NCI-H2081 (cell line): ENCODE measurements at places on chromosomes 16 and 17.

- no peak for DNase-seq
These were observed 47.5 kb downstream of the OR1D5 start for GRCh38 chr17:3015890-3016289.

GRCh38 chr17:72926171-72926570 lies 166.3 kb downstream of the SLC39A11 start:
- no peak for DNase-seq

DNA sequence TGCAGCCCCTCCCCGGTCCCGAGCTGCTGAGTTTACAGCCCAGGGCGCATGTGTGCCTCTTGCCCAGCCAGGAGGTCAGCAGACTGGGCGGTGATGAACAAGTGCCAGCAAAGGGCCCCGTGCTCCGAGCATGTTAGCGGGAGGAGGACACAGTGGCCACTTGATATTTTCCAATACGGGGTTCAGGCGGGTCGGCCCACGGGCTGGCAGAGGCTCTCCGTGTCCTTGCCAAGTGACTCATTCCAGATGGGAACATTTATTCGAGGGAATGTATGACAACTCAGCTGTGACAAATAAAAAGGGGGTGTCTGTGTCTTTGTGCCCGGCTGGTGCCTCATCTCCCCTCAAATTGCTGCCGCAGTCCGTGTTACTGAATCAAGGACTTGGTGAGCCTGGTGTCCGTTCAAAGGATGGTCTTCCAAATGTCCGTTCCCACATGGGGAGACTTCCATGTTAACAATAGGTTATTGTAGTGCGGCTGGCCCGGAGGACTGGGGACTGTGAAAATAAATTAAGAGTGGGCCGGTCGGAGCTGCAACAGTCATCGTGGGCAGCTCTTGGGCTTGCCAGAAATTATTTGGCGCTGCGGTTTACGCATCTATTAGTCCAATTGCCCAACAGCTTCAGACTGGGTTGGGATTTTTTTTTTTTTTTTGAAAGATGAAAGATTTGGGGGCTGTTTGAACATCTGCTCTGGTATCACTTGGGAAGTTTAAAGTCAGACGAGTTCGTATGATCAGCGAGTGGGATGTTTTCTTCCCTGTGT lies 174.0 kb upstream of the CIBAR2 start:
- DNase-seq = no peak

GRCh38 chr16:23080329-23080728 lies 68.9 kb downstream of the USP31 start:
- no peak for DNase-seq

DNA sequence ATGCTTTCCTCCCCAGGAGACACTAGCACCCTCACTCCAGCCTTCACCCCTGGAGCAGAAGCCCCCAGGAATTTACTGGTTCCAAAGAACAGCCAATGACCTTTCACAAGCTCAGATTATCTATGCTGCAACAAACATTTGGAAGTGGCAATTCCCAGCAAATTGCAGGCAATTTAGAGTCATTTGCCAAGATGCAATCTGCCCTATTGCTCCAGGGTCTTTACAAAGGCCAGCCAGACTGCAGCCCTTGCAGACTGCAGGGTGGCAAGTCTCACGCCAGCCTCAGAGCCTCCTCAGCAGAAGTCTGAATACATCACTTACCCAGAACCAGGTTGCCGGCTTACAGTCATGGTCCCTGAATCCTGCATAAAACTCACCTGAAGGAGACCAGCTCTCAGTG lies 21.8 kb downstream of the AXIN1 start:
- no peak for DNase-seq

- DNase-seq = no peak
These were observed 119.5 kb upstream of the TNRC6C start for GRCh38 chr17:77838748-77839697.

GRCh38 chr17:27545562-27546229 lies 85.3 kb upstream of the LGALS9 start:
- no peak for DNase-seq

- DNase-seq = no peak
These were observed 15.5 kb downstream of the GFOD2 start for GRCh38 chr16:67703626-67704025.

GRCh38 chr16:20928774-20929411 lies 28.3 kb downstream of the LYRM1 start:
- no peak for DNase-seq

DNA sequence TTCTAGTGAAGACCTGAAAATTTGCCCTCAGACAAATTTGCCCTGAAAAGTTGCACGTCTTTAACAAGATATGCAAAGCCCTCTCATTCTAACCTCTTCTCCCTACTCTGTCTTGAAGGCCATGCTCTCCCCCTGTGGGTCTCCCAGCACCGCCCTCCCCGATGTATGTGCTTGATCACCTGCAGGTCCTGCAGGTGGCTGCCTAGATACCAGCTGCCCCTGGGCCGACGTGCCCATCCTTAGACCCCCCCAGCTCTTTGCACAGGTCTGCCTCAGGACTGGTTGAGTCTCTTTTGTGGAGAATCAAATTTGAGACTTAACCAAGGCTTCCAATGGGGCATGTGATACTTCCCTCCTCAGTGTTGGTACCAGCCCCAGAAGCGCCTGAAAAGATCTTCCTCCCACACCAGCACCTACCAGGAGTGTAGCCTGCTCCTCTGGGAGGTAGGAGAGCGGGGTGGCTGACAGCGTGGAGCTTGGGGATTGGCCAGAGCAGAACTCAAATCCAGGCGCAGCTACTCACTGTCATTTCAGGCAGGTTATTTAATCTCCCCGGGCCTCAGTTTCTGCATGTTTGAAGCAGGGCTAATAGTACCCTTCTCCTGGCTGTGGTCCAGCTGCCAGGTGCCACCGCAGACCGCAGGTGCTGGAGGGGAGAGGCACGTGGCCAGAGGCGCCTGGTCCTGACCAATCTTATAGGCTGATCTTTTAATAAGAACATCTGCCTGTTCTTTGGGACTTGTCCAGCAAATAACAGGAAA lies 4.5 kb upstream of the MRPL38 start:
- DNase-seq = peak; percentile 97

- no peak for DNase-seq
These were observed 56.6 kb downstream of the MYOCD start for GRCh38 chr17:12722282-12722681.

DNA sequence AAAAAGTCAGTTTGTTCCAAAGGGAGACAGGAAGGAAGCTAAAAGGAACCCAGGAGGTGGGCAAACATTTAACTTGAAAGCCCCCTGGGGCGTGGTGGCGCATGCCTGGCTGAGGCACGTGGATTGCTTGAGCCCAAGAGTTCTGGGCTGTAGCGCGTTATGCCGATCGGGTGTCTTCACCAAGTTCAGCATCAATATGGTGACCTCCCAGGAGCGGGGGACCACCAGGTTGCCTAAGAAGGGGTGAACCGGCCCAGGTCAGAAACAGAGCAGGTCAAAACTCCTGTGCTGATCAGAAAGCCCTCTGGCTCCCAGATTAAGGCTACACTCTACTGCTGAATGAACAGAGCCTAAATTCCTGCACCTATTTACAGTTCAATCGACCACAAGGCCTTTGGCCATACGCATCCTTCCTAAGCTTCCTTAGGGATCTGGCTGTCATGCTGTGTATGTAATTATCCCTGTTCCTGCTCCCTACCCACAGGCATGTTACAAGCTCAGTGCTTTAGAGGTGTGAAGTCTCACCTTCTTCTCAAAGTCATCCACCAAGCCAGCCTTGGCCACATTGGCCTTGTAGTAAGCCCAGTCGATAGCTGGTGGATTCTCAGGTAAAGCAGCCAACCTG lies 5.0 kb downstream of the ATP5PD start:
- DNase-seq = no peak

- no peak for DNase-seq
These were observed 154.8 kb downstream of the SLC39A11 start for GRCh38 chr17:72937707-72938106.

DNA sequence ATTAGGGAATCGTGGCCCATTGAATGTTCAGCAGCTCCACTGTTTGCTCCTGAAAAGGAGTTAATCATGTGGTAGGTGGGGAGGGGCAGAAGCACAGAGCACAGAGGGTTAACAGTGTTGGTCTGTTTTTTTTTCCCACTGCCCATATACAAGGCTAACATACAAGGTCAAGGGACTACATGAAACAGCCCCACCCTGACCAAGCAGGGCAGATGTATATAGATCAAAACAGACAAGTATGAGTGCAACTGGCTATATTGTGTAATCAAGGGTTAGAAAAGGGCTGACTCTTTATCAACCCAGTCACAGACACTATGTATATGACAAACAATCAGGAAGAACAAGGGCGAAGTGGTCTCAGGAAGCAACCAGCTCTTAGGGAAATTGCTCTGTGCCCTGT lies 186.6 kb upstream of the CDH11 start:
- no peak for DNase-seq

- DNase-seq = no peak
These were observed 9.8 kb downstream of the CPD start for GRCh38 chr17:30388321-30389179.

DNA sequence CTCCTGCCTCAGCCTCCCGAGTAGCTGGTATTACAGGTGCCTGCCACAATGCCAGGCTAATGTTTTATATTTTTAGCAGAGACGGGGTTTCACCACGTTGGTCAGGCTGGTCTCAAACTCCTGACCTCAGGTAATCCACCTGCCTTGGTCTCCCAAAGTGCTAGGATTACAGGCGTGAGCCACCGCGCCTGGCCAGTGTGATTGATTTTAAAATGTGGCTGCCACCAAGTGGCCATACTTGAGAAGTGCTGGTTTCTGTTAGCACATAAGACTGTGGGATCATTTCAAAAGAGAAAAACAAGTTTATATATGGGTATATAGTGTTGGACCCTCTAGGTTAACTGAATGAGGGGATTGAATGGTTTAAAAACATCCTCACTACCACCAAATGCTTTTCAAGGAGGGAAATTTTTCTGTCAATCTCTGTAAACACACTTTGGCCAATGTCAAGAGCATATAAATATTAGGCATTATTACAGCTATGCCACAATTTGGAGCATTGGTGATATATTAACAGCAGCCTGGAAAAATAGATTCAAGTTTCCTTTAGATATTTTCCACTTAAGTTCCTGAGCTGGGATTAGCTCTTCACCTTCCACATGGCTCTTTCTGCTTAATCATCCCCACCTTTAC lies 13.5 kb upstream of the DHRS13 start:
- peak; percentile 19 for DNase-seq
